GM20000 (cell line): ENCODE measurements at places on chromosomes 1 and 21.
A peak's percentile ranks its signal among the peaks of the same experiment; 100 is the strongest.

GRCh38 chr1:230424391-230425251 lies 1.5 kb downstream of the PGBD5 start:
- no peak for DNase-seq

DNA sequence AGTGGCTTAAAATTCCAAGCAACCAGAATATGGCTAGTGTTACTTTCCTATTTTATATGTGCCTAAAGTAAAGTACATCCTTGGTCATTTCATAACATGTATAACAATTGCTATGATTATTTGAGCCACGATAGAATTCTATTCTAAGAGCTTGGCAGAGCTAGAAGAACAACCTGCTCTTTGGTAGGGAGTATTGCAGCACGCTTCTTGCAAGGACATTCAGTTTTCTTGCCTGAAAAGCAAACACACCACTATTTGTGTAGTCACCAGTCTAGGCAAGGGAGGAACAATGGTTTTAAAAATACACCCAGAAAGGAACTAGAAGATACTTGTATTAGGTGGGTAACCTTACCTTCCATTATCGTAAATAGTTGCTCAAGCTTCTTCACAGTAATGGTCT lies 51.5 kb downstream of the CNST start:
- DNase-seq, result no peak

GRCh38 chr1:186297439-186298045 lies 77.5 kb downstream of the TPR start:
- no peak for DNase-seq

GRCh38 chr1:223621312-223621734 lies 44.2 kb downstream of the CAPN8 start:
- DNase-seq, result peak; percentile 42

DNA sequence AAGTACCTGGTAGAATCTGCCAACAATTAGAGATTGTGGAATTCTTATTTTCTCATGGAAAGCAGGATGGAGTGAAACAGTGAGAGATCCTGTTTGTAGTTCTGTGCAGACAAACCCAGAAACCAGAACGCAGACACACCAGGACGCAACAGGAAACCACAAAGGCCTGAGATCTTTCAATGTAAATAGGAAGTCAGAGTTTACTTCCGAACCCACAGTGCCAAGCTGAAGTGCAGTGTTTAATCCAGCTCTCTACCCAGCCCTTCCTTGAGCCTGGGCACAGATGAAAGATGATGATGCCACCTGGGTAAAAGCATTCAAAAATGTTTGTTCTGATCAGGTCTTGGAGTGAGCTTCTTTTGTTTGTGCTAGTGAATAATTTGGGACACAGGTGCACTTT lies 244.2 kb upstream of the HOOK1 start:
- no peak for DNase-seq

DNA sequence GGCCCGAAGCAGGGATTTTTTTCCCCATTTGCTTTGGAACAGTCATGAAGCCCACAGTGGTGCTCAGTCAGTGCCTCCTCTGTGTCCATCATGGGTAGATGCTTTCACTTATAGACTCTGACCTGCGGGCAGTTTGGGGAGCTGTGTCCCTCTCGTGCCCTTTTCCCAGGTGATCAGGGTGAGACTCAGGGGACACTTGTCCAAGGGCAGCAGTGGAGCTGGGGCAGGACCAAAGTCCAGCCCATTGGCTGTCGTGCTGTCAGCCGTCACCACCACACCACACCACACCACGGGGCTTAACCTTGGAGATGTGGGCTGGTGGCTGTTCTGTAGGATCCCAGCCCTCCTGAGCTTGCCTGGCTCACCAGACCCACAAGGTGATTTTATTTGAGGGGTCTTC lies 34.9 kb downstream of the SIM2 start:
- no peak for DNase-seq

DNA sequence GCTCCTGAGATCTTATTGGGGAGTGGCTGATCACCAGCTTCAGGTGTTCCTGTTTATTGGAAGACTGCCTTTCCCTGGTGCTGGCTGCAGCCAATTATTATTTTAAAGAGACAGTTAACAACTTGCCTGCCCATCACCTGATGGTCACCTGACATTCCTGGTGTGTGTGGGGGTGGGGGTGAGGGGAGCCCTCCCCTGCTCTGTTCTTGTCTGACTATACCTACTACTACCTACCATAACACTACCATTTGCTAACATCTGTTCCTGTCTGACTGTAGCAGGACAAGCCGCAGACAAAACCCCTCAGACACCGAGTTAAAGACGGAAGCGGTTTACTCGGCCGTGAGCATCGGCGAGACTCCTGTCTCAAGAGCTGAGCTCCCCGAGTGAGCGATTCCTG lies 54.9 kb upstream of the NBPF3 start:
- no peak for DNase-seq

DNA sequence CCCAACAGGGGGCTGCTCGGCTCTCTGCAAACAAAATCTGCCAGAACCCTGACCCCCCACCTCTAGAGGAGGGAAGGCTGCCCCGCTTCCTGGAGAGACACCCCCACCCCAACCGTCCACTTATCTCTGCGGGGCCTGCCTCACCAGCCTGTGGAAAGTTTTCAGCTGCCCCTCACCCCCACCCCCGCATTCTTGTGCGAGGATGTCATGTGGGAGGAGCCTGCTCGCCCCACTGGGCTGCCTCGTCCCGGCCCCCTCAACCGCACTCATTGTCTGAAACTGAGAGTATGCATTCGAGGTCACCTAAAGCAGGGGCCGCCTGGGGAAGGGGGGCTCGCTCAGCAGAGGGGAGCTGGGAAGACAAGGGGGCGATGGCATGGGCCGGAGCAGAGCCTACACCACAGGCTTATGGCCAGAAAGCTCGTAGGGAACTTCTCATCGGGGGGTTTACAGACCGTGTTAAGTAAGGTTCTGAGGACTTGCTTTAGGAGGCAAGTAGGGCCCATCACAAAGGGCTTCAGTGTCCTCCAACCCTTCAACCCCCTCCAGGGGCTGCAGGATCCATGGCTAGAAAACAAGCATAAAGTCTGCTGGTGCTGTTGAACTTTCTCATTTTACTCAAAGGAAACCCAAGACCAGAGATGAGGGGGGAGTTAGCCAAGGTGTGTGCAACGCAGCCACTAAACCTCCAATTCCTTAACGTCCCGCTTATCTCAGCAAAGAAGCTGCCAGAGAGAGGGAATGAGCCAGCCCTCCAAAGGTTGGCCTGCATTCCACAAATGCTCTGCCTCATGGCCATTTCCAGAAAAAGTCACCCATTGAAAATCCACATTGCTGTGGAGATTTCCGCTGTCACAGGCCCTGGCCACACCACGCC lies 9.4 kb downstream of the EPHA2 start:
- DNase-seq, result peak; percentile 66

DNA sequence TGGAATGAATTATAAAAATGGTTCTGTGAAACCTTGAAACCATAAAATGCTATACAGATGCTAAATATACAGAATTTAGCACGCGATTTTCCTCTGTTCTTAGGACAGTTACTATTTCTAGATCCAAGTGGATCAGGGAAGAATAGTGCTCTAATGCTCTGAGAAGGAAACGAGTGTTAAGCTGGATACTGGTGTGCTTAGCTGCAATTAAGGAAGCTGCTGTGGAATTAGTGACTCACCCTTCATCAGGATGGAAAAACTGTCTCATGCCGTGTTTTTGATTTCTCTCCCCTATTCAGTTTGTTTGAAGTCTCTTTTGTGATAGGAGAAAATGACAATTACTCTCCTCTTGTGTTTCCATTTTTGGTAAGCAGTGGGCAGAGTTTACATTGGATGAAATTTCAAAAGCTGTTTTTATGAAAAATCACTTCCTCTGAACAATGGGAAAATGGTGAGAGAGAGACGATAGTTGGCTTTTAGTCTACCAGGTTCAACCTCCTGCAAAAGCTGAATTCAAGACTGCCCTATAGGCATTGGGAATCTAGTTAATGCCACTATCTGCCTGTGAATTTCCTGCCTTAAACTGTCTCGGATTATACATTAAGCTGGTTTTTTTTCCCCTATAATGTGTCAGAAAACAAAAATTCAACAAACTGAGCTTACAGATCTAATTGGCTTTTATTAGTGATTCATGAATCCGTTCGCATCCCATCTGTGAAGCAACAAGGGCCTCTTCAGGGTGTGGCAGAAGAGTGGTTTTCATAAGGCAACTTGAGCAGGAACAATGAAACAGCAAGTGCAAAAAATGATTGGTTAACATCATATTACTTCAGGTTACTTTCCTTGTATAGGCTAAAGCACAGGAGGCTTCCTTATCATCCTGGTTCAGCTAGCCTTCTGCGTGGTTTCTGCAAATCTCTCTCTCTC lies 179.8 kb downstream of the ST6GALNAC3 start:
- no peak for DNase-seq

DNA sequence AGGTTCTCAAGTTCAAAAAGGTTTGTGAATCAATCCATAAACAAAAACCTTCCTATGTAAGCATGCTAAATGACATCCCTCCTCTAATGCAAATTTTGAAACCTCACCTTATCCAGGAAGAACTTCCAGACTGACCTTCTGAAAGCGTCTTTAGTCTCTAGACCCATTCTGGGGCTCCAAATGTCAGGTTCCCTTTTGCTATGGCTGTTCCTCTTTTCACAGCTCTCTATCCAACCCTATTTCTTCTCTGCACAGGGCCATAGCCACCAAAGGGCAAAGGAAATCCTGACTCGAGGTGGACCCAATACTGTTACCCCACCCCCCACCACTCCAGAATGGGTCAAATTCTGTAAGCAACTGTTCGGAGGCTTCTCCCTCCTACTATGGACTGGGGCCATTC lies 3.4 kb downstream of the ATP1A4 start:
- no peak for DNase-seq

DNA sequence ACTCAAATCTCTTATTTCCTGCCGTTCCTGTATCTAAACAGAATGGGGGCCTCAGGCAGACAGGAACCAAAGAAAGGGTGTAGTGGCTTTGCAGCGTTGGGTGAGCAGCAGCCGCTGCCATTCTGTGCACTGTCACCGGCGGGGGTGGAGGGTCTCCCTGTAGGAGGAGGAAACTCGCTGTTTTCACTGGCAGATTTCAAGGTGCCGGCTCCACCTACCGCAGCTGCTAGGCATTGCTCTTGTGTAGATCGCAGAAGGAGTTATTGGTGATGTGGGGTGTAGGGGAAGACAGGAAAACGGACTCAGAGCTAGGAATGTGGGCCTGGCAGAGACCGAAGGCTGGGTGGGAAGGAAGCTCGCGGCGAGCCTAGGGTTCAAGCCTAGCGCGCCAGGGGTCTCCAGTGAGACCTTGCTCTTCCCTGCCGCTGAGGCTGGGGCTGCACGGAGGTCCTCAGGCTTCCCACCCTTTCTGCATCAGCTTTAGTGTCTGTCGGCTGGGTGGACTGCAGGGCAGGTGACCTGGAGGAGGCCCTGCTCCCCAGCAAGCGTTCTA lies 20.8 kb downstream of the ATP5PO start:
- DNase-seq, result peak; percentile 68

- no peak for DNase-seq
Observed at GRCh38 chr1:179321533-179322216, 28.1 kb downstream of the SOAT1 start.

GRCh38 chr1:24336075-24336474 lies 16.9 kb downstream of the GRHL3 start:
- no peak for DNase-seq

DNA sequence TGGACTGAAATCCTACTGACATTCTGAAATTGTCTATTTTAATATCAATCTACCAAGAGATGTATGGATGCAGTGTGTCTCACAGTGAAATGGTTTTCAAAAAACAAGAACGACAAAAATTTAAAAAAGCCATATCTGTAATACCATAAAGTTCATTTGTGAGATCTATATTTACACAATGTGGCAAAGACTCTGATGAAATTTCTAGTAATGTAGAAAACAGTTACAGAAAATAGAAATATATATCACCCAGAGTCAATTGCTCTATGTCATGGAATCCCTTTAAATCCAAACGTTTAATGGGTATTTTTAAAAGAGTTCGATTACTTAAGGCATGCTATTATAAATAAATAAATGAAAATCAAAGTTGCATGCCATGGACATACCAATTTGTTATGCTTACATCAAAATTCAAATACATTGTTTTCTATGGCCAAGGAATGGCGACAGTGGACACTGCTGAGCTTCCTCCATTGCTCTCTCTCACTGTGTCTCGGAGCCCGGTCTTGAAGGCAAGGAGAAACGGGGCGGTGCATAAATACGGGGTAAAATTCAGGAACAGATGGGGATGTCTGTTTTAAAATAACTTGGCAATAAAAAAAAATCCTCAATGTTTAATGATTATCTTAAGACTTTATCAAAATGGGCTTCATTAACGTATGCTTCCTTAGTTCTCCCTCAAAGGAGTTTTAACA lies 37.0 kb upstream of the SAMSN1 start:
- DNase-seq, result no peak

DNA sequence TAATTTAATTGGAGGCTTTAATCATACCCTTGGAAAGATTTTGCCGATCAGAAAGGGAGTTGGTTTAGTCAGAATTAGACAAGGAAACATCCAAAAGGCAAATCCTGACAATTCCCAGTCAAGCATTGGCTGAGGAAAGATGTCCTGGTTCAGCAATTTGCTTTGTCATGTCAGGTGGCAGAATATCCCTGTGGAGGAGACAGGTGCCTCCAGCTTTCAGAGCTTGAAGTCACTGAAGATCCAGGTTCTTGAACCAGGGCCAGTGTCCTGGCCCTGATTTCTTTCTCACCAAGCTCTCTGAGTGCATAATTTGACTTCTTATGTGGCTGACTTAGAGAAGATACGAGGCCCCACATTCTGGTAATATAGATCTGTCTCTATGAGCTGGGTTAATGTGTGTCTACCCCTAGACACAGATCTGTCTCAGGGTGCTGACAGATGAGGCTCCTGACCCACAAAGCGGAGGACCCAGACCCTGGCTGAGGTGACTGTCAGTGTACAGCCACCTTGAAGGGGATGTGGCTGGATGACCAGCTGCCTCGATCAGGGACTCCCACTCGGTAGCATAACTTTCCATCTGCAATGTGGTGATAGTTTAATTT lies 118.9 kb downstream of the HHAT start:
- no peak for DNase-seq

- peak; percentile 11 for DNase-seq
Observed at GRCh38 chr1:16721871-16722641, 18.3 kb upstream of the RNU1-4 start.

GRCh38 chr1:31595836-31596736 lies 19.8 kb downstream of the TINAGL1 start:
- DNase-seq, result no peak

- DNase-seq, result no peak
Observed at GRCh38 chr1:212838145-212838544, 9.3 kb downstream of the SPATA45 start.
